ENCODE measurements at places on chromosomes 4 and X.

GRCh38 chrX:139971394-139971749, 6.1 kb upstream of the CXorf66 start:
- H3K27ac ChIP-seq, result no peak overlapping the region
- H3K27me3 ChIP-seq, result no peaks in the 10 kb centered on the region
- no peaks in the 10 kb centered on the region for H3K36me3 ChIP-seq
- DNase-seq, result no peak
- peaks cover 34% of the 10 kb centered on the region for H3K4me1 ChIP-seq
- H3K4me3 ChIP-seq, result peak overlapping the region; percentile 37

GRCh38 chr4:158159718-158160094, 13.1 kb downstream of the GASK1B start:
- H3K4me1 ChIP-seq, result no peaks in the 10 kb centered on the region
- H3K27ac ChIP-seq, result no peak overlapping the region
- H3K27me3 ChIP-seq, result no peaks in the 10 kb centered on the region
- no peaks in the 10 kb centered on the region for H3K36me3 ChIP-seq
- no peak for DNase-seq

DNA sequence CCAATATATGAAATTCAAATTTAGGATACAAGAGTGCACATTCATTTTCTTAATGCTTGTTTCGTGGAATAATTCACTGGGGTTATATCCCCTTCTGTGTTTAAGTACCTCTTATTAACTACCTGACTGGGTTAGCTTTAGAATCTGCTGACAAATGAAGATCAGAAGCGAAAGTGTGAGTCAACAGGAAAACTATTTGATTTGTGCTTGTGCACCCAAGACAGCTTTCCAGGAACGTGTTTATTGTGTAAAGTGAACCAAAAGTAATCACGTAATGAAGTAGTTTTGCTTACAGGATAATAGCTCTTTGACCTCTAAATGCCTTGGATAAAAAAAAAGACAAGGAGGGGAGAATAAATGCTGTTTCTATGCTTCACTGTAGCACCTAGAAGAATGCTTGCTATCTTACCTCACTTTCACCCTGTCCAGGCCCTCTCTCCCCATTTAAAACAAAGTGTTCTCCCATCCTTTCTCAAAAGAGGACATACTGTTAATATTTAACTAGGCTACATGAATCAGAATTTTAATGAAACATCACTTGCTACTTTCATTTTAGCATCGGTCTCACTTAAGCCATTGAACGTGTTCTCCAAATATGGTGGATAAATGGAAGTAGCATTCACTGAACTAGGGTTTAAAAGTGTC, 141.9 kb downstream of the THOC2 start:
- H3K27ac ChIP-seq, result peak overlapping the region; percentile 34
- H3K4me1 ChIP-seq, result peaks cover 2% of the 10 kb centered on the region
- H3K4me3 ChIP-seq, result no peak overlapping the region
- H3K36me3 ChIP-seq, result no peaks in the 10 kb centered on the region
- DNase-seq, result no peak

DNA sequence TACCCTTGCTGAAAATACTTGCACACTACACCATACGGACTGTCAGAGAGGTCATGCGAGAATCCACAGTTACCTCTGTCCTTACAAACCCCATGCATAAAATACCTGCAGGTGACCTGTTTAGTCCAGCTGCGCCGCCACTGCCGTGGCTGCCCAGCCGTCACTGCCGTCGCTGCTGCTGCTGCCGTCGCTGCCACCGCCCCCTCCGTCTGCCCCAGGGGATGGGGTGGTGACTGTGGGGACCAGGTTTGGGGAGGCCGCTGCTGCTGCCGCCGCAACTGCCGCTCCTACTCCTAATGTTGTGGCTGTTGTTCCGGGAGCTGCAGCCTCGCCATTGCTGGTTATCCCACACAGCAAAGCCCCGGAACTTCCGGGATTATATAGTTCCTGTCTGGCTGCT, 141.8 kb upstream of the ZCCHC13 start:
- no peaks in the 10 kb centered on the region for H3K27me3 ChIP-seq
- DNase-seq, result no peak
- no peak overlapping the region for H3K27ac ChIP-seq
- H3K4me3 ChIP-seq, result no peak overlapping the region
- H3K4me1 ChIP-seq, result no peaks in the 10 kb centered on the region

DNA sequence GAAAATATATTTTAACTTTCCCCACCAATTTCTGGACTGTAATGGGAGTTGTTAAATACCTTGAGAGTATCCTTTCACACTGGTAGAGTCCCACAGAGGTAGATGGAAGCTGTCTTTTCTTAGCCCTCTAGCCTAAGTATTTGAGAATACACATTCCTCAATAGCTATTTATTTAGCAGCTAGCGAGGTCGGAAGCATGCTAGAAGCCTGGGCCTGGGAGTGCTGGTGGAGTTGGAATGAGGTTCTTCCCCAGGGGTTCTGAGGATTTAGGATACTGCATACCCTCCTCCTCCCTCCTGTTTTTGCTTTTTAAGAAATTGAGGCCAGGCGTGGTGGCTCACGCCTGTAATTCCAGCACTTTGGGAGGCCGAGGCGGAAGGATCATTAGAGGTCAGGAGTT, 999 bp upstream of the KLHL15 start:
- H3K27ac ChIP-seq, result no peak overlapping the region
- no peak for DNase-seq
- H3K4me1 ChIP-seq, result no peaks in the 10 kb centered on the region
- no peak overlapping the region for H3K4me3 ChIP-seq

DNA sequence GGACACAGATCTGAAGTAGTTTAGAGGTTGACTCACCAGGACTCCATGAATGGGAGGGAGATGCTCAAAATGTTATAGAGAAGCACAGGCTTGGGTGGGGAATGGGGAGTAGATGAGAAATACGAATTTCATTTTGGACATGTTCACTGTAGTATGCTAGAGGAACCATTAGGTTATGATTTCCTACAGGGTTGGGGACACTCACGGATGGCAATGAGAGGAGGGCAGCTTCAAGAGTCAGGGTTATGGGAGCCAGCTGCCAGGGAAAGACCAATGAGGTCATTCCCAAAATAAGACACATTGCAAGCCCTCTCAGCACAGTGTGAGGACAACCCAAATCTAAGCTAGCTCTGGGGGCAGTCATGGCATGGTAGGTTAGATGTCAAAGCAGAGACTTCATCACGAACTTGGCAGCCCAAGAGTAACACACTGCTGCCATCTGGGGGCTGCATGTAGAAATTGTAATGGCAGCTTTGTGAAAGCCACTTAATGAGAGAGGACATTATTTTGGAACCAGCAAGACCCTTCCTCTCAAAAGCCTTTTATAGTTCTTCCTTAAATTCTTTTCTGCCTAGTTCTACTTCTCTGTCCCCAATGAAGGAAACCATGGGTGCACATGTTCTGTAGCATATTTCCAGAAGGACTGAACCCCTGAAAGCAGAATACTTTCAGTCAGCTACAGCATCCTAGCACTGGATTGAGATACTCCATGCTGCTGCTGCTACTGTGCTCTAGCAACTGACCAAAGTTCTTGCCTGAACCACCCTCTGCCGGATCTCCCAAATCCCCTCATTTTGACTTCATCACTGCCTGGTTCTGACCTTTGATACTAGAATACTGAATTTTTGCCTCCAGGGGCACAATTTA, 16.2 kb upstream of the ZCCHC12 start:
- H3K27ac ChIP-seq, result no peak overlapping the region
- no peaks in the 10 kb centered on the region for H3K36me3 ChIP-seq
- peak; percentile 34 for DNase-seq
- H3K27me3 ChIP-seq, result no peaks in the 10 kb centered on the region

DNA sequence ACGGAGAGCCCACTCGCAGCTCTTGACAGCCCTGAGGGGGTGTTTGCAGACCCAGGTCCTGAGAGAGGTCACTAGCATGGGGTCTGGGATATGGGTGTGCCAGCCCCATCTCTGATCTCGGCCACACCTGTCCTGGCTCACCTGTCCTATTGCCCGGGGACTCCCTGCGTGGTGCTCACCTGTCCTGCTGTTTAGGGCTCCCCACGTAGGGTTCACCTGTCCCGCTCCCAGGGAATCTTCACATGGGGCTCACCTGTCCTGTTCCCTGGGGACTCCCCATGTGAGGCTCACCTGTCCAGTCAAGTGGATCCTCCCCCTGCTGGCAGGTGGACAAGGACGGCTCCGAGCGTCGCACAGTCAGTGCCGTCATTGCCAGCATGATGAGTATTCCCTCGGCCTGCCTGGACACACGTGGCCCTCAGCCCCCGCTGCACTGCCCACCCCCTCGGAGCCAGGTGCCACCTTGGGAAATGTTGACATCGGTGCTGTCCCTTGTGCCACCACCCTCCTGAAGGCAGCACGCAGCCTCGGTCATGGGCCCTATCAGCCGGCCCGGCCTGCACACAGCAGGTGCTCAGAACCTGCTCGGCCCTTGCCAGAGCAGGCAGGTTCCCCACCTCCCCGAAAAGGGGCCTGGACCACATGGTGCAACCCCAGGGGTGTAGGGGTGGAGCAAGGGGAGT, 6.3 kb downstream of the SLC49A3 start:
- no peak overlapping the region for H3K27ac ChIP-seq
- DNase-seq, result no peak
- no peak overlapping the region for H3K4me3 ChIP-seq
- H3K36me3 ChIP-seq, result no peaks in the 10 kb centered on the region

DNA sequence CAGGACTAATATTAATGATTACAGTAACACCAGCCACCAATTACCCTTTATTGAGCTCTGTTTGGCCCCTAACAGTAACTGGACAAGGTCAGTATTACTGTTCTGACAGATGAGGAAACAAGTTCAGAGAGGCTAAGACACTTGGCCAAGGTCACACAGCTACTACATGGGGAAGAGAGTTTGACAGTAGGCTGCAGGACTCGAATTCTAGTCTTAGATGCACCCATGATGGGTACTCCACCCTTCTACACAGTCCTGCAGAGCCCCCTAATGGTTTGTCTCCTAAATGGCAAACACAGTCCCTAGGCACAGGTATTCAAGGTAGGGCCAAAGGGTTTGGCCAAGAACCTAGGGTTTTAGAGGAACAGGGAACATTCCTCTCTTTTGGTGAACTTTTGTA, 93.9 kb downstream of the NSUN7 start:
- DNase-seq, result no peak
- no peaks in the 10 kb centered on the region for H3K27me3 ChIP-seq
- H3K4me1 ChIP-seq, result no peaks in the 10 kb centered on the region
- no peak overlapping the region for H3K4me3 ChIP-seq
- no peak overlapping the region for H3K27ac ChIP-seq
- H3K36me3 ChIP-seq, result peaks cover 3% of the 10 kb centered on the region

DNA sequence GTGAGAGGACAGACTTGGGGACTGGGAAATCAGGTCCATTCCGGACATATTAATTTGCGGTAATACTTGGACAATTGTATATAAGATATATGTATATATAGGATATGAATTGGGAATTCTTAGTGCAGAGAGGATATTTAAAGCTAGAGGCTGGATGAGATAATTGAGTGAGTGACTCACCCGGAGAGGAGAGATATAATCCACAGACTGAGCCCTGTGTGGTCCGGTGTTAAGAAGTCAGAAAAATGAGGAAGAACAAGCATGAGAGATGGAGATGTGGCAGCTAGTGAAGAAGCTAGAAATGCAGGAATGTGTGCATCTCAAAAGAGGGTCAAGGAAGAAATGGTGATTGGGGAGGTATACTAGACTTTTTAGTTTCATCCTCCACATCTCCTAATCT, 336.2 kb downstream of the SLC7A11 start:
- no peak for DNase-seq
- H3K27ac ChIP-seq, result no peak overlapping the region
- H3K4me3 ChIP-seq, result no peak overlapping the region
- H3K36me3 ChIP-seq, result no peaks in the 10 kb centered on the region
- H3K4me1 ChIP-seq, result no peaks in the 10 kb centered on the region

- peak; percentile 59 for DNase-seq
- H3K4me3 ChIP-seq, result peak overlapping the region; percentile 100
- peaks cover 50% of the 10 kb centered on the region for H3K4me1 ChIP-seq
- no peaks in the 10 kb centered on the region for H3K36me3 ChIP-seq
- no peaks in the 10 kb centered on the region for H3K27me3 ChIP-seq
- H3K27ac ChIP-seq, result peak overlapping the region; percentile 98
Observed at GRCh38 chr4:184473499-184474262, 669 bp downstream of the IRF2 start.

DNA sequence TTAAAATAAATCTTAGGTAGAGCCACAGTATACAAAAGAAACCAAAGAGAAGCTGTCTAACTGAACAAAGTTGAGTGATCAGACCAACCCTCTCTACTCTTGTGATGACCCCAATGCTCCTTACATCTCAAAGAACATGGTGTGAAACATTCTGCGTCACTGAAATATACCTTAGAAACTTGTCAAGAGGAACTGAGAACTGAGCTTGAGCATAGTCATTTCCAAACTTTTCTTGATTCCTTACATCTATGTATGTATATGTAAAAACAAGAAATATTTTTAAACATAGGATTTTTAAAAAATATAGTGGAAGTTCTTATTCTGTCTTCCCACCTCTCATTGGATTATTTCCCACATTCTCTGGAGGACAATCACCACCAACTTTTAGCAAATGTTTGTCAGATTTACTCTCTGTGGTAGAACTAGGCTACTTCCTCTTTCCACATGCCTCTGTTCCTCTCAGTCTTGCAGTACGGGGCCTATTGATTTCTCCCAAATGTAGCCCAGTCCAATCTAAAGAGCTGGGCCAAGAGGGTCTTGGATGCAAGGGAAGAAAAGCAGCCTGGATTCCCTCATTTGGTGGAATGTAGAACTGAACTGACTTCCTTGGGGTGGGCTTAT, 98.2 kb upstream of the HHIP start:
- no peaks in the 10 kb centered on the region for H3K4me1 ChIP-seq
- no peak overlapping the region for H3K4me3 ChIP-seq
- no peak overlapping the region for H3K27ac ChIP-seq
- DNase-seq, result no peak
- H3K27me3 ChIP-seq, result no peaks in the 10 kb centered on the region
- H3K36me3 ChIP-seq, result no peaks in the 10 kb centered on the region

GRCh38 chr4:123618606-123619005, 222.0 kb downstream of the SPRY1 start:
- H3K4me1 ChIP-seq, result peaks cover 5% of the 10 kb centered on the region
- H3K27me3 ChIP-seq, result no peaks in the 10 kb centered on the region

DNA sequence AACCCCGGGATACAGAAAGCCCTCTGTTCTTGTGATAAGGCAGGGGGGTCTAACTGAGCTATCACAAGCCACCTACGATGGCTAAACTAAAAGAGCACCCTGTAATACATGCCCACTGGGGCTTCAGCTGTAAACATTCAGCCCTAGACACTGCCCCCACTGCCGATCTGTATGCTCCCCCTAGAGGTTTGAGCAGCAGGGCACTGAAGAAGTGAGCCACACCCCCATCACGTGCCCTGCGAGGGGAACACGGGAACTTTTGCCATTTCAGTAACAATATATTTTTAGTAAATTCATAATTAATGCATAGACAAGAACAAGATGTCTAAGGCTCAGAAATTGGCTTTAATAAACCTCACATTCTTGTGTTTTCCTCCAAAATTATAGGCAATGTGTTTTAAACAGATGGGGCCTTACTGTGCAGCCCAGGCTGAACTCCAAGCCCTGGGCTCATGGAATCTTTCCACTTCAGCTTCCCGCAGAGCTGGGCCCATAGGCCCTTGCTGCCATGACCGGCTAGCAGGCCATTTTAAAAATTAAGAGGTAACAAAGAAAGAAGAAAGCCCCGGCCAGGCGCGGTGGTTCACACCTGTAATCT, 235.3 kb upstream of the SFRP2 start:
- DNase-seq, result no peak
- H3K36me3 ChIP-seq, result no peaks in the 10 kb centered on the region
- no peaks in the 10 kb centered on the region for H3K4me1 ChIP-seq
- H3K4me3 ChIP-seq, result no peak overlapping the region
- no peaks in the 10 kb centered on the region for H3K27me3 ChIP-seq

Data from liver (tissue), 10 donors.